HS-27A (cell line): ENCODE measurements at places on chromosomes 12 and 14.
A peak's percentile ranks its signal among the peaks of the same experiment; 100 is the strongest.

GRCh38 chr14:97779140-97779539 lies 982.0 kb downstream of the VRK1 start:
- no peak for DNase-seq

GRCh38 chr14:50603565-50603964 lies 43.6 kb downstream of the ATL1 start:
- DNase-seq, result no peak

GRCh38 chr12:2212971-2213869 lies 160.4 kb downstream of the CACNA1C start:
- DNase-seq, result no peak

DNA sequence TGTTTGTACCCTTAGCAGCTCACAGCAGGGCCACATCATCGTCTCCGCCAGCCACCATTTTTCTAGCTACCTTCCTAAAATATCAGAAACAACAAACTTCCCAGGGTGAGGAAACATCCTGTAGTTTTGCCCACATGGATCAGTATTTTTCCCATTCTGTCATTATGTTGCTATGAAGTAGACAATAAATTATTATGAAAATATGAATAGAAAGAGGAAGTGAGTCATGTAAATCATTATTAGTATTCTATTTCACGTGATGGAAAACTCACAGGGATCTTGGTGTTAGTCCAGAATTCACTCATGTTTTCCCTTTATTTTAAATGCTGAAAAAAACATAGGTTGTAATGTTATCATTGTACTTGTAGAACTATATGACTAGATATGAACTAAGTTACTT lies 319.4 kb downstream of the SYT1 start:
- DNase-seq, result no peak

- no peak for DNase-seq
Observed at GRCh38 chr14:105028251-105028927, 7.5 kb upstream of the CDCA4 start.

DNA sequence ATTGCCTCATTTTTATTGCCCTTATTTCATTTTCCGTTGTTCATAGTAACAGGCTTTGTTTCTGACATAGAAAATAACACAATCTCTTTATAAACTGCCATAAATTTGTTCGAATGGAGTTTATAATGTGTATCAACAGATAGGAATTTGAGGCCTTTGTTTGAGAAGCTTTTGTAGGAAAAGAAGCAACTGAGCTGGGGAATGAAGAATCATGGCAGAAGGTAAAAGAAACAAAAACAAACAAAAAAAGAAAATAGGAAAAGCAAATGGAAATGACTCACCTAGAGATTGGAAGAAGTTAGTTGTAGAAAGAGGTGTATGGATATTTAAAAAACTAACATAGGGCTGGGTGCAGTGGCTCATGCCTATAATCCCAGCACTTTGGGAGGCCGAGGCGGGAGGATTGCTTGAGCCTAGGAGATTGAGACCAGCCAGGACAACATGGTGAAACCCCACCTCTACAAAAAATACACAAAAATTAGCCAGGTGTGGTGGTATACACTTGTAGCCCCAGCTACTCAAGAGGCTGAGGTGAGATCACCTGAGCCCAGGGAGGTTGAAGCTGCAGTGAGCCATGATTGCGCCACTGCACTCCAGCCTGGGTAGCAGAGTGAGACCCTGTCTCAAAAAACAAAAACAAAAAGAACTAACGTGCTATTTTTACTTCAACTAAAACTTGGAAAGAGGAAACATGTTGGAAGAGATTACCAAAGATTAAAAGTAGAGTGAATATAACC lies 523 bp upstream of the REP15 start:
- DNase-seq, result no peak

GRCh38 chr12:19794116-19794515 lies 354.8 kb downstream of the AEBP2 start:
- no peak for DNase-seq

DNA sequence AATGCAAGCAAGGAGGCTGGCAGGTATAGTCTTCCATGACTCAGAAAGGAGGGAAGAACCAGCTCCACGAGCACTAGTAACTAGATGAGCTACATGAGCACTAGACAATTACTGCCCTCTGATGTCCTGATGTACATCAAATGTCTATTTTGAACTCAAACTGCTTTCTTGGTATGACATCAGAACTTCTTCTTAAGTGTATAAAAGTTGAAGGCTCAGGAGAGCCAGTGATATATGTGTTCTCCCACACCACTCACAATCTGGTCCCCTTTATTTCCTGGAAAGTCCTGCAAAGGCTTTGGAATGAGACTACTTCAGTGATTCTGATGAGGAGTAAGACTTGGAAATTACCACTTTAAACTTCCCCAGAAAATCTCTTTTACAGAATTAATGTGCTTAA lies 18.5 kb upstream of the DHRS7 start:
- no peak for DNase-seq

- DNase-seq, result no peak
Observed at GRCh38 chr12:89848732-89849131, 140.1 kb upstream of the ATP2B1 start.

DNA sequence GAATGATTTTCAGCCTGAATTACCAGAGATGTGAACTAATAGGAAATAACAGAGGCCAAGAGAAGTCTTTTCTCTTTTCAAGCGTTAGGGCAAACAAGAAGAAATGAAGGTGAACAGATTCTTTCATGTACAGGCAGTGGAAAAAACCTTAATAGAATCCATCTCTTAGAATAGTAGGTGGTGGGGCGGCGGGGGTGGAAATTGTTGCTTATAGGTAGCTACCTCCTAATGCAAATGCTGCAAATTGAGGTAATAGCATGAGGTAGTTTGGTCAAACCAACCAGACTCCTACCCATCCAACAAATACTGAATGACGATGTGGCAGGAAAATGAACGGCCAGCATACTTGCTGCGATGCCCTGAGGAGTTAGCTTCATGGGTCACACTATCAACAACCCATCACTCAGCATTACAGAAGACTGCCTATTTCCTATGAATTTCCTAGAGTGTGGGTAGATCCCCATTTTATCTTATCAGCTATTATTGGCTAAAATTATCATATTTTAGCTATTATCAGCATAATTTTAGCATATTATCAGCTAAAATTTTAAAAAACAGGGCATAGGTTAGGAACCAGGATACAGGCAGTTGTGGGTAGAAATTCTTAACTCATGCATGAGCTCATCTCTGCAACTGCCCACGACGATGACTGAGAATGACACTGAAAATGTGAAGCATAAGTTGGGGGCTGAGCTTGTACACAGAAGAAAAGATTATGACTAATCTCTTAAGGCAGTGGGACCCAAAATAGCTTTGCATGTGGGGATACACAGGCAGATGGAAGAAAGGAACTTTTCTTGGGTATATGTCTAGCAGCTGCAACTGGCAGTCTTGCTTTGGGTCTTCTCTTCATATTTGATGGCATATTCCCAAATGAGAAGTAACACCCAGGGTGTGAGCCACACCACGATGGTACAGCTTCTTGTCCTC lies 68.7 kb downstream of the NIN start:
- DNase-seq, result peak; percentile 68

GRCh38 chr12:53726946-53727309 lies 324 bp downstream of the CALCOCO1 start:
- DNase-seq, result no peak

DNA sequence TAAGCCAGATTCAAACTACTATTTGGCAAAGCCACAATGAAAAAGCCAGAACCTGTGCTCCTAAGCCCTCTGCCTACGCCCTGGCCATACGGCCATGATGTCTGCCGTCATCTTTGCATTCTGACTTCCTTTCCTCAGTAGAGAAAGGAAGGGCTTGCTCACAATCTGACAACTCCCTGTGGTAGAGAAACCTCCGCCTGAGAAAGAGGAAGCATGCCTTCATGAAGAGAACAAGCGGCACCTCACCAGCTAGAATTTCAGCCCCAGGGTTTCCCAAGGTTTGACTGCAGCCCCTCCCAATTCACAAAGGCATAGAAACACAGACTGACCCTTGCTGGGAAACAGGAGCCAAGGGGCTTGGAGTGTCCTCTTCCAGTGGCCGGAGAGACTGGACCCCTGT lies 25.7 kb downstream of the TEP1 start:
- no peak for DNase-seq

GRCh38 chr12:34291001-34291400 lies 268.7 kb downstream of the ALG10 start:
- DNase-seq, result no peak

DNA sequence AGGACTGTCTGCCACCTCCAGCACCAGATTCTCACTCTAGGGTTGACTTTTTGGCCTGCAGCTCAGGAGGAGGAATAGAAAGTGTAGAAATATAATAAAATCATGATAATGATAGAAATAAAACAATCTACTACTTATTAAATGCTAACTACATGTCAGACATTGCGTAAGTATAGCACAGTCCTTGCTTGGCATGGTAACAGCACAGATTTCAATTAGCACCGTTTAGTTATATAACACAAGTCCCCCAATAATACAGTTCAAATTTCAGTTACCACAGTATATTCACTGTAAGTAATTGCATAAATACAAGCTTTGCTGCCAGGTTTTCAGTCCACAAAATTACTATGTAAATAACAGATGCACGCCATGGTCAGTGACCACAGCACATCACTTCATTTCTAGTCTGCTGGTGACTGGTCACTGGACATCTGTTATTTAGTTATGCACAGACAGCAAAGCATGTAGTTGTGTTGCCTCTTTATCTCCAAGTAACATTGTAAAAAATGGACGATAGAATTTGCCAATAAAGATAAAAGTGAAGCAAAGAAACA lies 6.5 kb upstream of the GLT8D2 start:
- no peak for DNase-seq

DNA sequence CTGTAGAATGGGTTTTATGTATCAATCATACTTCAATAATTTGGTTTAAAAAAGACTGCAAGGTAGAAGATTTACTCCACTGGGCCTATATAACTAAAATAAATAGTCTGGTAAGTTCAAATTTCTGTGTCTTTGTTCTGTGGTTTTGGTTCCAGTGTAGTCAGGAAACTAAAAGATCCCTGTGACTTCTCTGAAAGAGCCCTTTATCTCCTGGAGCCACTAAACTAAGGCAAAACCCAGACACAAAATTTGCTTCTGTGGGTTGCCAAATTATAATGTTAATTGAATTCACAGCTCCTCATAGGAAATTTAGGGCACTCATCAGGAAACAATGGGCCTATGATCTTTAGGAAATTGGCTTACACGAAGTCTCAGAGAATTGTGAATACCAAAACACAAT lies 1038.4 kb downstream of the GALC start:
- DNase-seq, result no peak

- DNase-seq, result no peak
Observed at GRCh38 chr12:120738252-120739030, 12.8 kb downstream of the ACADS start.

- DNase-seq, result no peak
Observed at GRCh38 chr14:53452005-53452673, 299.0 kb upstream of the DDHD1 start.

GRCh38 chr12:117038023-117038680 lies 61.1 kb downstream of the TESC start:
- no peak for DNase-seq

DNA sequence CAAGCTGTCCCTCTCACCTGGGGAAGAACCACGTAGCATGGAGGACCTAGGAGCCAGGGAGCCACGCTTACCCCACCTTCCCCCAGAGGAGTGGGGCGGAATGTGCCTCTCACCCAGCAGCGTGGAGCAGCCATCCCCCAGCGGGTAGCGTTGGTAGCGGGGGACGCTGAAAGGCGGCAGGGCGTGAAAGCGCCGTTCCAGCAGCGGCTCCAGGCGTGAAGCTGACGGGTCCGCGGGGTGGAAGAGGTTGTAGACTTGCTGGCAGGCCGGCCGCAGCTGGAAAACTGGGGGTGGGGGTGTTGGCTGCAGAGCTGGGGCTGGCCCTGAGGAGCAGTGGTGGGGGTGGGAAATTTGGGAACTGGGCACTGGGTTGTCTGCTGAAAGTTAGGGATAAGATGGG lies 11.9 kb downstream of the ARL6IP4 start:
- DNase-seq, result no peak

GRCh38 chr14:38847161-38847560 lies 255.9 kb downstream of the SEC23A start:
- no peak for DNase-seq

GRCh38 chr14:94857950-94858349 lies 88.0 kb upstream of the GSC start:
- DNase-seq, result no peak

DNA sequence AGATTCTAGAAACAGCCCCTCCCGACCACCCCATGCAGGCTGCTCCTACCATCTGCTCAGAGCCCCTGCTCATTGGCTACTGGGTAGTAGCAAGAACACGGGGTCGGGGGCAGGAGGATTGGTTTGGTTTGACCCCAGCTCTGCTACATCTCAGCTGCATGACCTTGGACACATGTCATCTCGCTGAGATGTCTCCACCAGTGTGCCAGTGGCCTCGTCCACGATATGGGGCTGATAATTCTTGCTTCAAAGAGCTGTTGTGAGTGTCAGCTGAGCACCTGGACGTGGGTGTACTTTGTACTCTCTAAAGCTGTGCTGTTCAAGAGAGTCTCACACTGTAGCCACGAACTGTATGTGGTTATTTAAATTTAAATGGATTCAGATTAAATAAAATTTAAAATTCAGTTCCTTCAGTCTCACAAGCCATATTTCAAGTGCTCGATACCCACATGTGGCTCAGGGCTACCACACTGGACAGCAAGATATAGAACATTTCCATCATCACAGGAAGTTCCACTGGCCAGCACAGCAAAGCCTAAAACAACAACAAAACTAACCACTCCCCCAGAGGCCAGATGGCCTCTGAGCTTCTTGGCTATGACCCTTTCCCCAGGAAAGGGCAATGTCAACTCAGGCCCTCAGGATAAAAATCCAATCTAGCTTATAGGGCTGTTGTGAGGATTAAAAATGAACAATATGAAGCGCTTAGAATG lies 18.6 kb downstream of the LTBP2 start:
- no peak for DNase-seq
